ENCODE measurements at places on chromosomes 1 and 21.

DNA sequence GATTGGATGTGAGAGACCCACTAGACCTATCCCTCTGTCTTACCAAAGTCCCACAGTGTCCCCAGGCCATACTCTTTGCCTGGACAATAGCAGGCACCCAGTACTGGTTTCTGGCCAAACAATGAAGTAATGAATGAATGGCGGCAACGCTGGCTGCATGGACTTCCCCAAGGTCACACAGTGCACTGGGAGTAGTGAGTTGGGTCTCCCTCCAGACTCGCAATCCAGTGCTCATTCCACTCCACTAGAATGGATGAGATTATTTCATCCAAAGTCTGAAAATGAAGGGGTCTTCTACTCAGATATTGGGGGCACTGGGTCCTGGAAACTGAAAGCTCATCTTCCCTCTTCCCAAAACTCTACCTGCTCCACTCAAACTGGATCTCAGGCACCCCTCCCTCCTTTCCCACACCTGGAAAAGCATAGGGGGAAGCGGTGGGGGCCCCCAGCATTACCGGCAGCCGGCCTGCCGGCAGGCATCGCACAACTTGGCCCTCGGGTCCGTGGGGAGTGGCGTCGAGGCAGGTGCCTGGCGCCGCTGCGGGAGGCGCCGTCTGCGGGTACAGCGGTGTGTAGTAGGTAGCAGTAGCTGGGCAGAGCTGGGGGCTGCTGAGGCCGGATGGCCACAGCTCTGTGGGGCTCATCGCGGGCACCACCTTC, 816 bp downstream of the E2F2 start:
- no peak for DNase-seq

DNA sequence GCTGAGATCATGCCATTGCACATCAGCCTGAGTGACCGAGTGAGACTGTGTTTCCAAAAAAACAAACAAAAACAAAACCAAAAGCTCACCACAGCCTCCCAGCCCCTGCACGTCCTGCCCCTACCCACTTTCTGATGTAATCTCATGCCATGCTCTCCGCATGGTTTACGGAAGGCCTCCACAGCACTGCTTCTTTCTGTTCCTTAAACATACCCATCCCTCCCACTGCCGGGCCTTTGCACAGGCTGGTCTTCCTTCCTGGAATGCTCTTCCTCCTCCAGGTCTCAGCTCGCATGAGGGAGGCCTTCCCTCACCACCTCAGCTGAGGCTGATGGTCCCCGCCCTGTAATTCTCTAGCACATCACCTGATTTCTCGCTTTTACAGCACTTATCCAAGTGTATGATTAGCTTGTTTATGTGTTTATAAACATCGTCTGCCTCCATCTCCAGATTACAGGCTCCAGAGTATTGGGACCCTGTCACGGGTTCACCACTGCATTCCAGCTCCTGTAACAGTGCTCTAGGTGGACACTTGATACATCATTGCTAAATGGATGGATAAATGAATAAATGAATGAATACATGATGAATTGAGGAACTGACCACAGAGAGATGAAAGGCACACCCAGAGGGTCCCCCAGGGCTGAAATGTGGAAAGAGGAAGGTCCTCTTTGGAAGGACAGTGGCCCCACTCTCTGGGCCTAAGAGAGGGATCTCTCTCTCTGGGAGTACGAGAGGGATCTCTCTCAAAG, 22.1 kb downstream of the TCEA3 start:
- peak; percentile 26 for DNase-seq

- peak; percentile 55 for DNase-seq
Observed at GRCh38 chr1:168636642-168637111, 60.3 kb downstream of the XCL1 start.

GRCh38 chr1:17318262-17318661, 10.3 kb downstream of the PADI4 start:
- DNase-seq: no peak

DNA sequence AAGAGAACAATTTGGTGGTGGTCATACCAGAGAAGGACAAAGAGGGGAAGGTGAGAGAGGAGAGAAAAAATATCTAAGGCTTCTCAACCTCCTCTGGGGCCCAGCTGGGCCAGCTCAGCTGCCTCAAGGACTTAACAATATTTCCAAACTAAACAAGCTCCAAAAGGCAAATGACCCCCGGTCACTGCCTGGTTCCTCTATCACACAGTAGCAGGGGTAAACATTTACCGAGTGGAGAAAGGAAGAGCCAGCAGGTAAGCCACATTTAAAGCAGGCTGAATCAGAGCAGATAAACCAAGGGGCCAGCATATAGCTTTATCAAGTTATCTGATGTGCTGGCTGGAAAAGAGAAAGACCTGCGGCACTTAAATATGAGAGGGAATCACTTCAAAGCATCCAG, 102.1 kb downstream of the KCND3 start:
- no peak for DNase-seq

DNA sequence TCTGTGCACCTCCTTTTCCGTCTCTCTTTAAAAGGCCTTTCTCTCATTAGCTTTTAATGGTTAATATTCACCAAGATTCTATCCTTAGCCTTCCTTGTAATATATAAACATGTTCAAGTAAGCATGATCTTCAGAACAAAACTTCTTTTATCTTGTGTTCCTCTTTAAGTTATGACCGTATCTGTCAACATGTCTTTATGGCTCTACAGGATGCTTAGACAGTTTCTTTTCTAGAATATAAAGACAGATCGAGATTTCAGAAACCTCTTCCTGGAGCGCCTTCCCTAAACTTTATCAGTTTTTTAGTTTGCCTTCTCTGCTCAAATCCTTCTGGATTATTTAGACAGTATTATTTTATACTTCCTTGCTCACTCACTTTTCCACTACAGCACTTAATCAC, 7.2 kb downstream of the RO60 start:
- no peak for DNase-seq

GRCh38 chr1:113660088-113660487, 99.2 kb downstream of the PHTF1 start:
- no peak for DNase-seq

- DNase-seq: peak; percentile 83
Observed at GRCh38 chr1:211591980-211592493, 13.1 kb upstream of the SLC30A1 start.

DNA sequence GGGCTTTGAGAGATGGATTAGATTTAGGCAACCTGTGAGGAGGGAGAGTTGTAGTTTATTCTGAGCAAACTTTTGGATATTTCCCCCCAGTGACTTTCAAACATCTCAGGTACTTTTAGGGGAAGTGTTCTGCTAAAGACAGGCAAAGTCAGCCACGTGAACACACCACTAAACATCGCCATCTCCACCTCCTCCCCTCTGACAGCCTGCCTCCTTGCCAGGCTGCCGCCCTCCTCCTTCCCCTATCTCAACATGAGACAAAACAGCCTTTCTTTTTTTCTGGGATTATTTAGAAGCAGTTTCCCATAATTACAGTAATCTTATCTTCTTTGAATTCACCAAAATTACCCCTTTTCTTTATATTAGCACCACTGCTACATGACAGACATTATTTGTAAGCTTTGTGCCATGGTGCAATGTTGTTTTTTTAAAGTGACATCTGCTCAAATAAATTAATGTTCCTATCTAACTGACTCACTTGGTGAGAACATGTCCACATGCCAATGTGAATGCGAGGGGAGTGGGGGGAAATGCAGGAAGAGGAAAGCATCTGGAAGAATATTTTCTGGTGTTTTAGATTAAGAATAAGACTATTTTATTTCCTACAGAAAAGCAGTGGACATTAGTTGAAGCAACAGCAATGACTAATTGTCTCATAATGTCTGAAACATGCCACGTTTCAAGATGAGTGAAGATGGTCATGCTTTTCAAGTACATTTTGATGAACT, 147.8 kb upstream of the ATP1B1 start:
- DNase-seq: no peak

- no peak for DNase-seq
Observed at GRCh38 chr1:209673631-209674417, 1.4 kb upstream of the G0S2 start.

- DNase-seq: no peak
Observed at GRCh38 chr1:240498335-240498734, 113.6 kb downstream of the GREM2 start.

DNA sequence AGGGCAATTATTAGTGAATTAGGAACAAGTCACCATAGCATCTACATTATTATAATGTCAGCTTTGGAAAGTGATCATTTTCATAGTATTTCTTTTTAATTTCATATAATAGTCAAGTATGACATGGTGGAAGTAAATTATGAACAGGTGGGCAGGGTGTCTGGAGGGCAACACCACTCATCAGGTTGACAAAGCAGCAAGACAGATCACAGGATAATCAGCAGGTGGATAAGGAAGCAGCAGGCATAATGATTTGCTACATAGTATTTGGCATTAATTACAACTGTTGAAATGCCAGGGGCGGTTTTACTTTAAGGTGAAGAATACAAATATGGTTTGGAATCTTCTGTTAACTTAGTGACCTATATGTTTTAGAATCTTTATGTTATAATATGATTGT, 1342.2 kb downstream of the PLA2G4A start:
- DNase-seq: no peak

DNA sequence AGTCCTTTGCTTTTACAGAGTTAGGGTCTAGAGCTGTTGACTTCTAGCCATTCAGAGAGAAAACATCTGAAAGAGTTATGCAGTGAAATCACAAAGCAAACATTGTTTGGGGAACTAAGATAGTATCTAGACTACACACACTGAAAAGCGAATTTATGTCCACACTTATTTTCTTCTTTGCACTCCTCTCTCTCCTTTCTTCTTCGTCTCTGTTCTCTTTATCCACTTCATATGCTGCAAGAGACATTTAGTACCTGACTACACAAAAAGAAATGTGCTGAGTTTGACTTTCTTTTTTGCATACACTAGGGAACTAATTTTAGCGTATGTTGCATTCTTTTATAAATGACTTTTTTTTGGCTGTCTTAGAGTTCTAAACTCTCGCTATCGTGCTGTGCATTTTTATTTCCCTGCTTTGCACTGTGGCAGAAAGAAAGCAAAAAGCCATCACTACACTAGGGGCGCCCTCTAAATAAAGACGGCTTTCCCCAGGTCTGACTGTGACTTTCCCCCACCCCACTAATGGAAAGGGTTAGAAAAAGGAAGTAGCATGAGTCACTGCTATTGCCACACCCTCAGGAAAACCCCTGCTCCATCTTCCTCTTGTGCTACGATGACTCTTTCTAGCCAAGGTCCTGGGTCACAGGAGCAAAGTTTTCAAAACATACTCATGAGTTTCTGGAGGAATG, 65.7 kb downstream of the MAP3K7CL start:
- peak; percentile 98 for DNase-seq

DNA sequence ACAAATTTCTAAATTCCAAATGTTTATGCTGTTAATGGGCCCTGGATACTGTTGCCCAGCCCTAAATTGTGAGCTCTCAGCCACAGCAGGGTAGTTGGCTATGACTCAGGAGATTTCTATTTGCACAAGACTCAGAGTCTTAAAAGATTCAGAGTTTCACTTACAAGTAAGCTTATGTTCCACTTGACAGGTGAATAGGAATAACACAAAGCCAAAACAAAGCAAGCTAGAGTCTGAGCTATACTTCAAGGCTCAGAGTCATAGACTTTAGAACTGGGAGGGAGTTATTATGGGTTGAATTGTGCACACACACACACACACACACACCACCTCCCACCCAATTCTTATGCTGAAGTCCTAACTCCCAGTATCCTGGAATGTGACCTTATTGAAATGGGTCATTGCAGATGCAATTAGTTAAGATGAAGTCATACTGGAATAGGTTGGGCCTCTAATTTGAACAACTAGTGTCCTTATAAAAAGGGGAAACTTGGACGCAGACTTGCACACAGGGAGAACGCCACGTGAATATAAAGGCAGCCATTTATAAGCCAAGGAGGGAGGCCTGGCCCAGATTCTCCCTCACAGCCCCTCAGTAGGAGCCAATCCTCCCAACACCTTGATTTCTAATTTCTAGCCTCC, 30.2 kb downstream of the PRDX6 start:
- peak; percentile 90 for DNase-seq

All from choroid plexus epithelial cell (primary cell).